ENCODE measurements at places on chromosomes 5 and 9. TPM values are rescaled to one million over a fixed set of nuclear protein-coding genes. Genes with fewer than 3 reads are reported as not detected.

DNA sequence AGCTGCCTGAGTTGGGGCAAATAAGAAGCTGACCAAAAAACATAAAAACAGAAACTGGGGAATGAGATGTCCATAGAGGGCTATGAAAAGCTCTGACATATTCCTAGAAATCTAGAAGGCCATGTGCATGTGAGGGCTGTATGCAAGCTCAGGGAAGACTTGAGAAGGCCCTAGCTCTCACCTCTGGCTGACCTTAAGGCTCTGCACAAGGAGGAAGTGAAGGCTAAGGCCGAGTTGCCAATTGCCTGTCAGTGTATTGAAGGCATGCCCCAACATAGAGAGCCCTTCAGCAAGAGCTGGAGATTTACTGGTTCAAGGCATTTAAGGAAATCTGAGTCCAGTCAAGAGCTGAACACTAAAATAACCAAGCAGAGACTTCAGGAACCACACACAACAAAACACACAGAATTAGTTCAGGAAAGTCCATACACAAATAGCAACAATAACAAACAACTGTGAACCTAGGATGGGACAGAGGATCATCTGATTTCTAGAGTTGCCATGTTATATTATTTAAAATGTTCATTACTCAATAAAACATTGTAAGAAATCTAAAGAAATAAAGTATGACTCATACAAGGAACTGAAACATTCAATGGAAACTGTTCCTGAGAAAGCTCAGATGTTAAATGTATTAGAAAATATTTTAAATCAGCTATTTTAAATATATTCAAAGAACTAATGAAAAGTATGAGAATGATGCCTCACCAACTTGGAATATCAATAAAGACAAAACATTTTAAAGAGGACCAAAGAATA, 161.8 kb downstream of the AUH start:
- H3K36me3 ChIP-seq, result no peaks in the 10 kb centered on the region
- H3K27me3 ChIP-seq, result no peaks in the 10 kb centered on the region
- DNase-seq, result no peak
- no peak overlapping the region for H3K4me3 ChIP-seq
- H3K27ac ChIP-seq, result peak overlapping the region; percentile 53

The TRAF1 gene
- total RNA-seq, result 3.9 TPM

The MTX3 gene
- total RNA-seq, result 13.6 TPM

The ZNF883 gene
- total RNA-seq, result 0.83 TPM
